ENCODE measurements at places on chromosomes 16 and 17.

- DNase-seq = no peak
These were observed 161.8 kb upstream of the KCNJ16 start for GRCh38 chr17:69913216-69913615.

DNA sequence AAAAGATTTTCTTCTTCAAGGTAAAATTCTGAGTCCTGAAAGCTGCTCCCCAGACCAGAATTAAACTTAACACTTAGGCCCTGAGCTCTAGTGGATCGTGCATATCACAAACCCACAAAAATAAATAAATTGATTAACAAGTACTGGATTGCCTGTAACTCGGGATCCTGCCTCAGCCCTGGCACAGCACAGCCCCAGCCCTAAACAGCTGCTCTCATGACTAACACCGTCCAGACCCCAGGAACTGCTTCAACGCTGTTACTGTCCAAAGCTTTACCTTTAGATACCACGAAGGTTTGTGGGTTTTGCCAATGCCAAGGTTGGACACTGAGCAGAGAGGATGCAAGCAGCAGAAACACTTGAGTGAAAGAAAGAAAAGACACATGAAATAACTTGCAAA lies 172.5 kb downstream of the COPRS start:
- no peak for DNase-seq

DNA sequence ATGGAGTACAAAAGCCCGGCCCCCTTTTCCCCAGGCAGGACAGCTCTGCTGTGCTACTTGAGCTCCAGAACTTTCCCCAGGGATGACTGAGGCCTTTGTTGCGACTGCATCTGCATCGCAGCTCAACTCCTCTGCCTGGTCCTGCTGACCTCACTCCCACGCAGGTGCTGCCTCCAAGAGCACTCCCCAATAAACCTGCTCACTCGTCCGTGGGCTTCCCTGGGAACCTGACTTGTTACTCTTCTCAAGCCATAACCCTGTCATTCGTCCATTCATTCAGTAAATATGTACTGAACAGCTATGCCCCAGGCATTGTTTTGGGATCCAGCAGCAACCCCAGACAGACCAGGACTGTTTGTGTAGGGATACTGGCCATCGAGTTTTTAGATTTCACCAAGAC lies 11.6 kb upstream of the RMI2 start:
- DNase-seq = no peak

DNA sequence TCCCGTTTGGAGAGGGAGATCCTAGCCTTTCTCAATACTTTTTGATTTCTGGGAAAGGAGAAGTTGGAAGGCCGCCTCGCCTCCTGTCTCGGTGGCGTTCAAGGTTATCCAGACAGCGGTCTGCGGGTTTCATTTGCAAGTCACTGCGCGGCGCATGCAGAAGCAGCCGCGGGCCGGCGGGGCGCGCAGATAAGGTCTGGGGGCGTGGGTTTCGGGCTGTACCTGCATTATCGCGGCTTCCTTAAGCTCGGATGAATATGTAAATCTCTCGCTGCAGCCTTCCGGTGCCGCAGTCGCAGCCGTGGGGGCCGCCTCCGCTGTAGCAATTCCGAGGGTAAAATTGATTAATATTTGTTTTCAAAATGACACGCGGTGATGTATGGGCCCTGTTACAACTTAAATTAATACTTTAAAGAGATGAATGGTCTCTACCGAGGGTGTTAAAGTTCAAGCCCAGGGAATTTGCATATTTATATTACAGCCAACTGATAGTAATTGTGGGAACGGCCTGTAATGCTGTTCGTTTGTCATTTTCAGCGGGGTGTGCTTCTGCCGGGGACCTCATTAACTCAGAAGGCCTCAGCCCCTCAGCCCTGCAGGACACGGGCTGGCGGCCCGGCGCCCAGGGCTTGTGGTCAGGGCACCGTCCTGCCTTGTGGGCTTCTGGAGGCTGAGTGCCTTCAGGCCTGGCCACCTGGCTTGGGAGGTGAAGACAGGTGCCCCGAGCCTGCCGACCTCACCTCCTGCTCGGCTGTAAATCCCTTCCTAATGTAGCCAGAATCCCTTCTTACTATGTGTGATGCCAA lies 99.4 kb downstream of the CYLD start:
- DNase-seq = peak; percentile 4

DNA sequence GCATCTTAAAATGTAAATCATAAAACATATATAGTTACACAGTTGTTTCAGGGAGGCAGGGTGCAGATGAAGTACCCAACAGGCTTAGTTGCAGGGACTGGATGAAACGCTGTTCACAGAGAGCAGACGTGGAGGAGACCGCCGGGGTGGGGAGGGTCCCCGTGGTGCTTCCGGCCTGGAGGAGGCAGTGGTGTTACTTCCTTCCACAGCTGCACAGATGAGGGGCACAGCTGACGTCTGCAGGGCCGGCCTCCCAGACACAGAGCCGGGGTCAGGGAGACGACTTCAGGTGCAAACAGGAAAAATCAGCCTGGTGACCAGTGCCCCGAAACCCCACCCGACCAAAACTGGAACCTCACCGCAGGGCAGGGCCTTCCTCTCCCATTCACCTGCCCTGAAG lies 17.1 kb downstream of the SPIRE2 start:
- DNase-seq = no peak

GRCh38 chr17:7294614-7295153 lies at the start of gene YBX2:
YBX2 (minus strand) TSS chr17:7294639; CDS start chr17:7294500, 139 bp downstream.
- peak; percentile 26 for DNase-seq

GRCh38 chr16:797120-797420 lies 3.5 kb downstream of the GNG13 start:
- no peak for DNase-seq

DNA sequence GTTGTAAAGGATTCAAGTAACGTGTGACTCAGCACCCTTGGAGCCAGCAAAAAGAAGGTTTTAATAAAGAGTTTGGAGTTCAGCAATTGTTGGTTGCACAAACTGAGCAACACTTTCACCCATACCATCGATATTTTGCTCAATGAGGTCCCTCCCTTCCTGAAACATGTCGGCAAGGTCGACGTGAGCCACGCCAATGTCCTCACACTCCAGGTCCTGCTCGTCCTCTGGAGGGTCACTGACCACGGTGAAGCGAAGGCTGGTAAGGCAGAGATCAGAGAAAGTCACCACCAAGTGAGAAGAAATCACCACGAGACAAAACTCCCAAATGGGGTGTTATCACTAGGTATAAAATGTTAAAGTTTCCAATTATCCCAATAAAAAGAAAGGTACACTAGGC lies 98.3 kb downstream of the RPGRIP1L start:
- no peak for DNase-seq

DNA sequence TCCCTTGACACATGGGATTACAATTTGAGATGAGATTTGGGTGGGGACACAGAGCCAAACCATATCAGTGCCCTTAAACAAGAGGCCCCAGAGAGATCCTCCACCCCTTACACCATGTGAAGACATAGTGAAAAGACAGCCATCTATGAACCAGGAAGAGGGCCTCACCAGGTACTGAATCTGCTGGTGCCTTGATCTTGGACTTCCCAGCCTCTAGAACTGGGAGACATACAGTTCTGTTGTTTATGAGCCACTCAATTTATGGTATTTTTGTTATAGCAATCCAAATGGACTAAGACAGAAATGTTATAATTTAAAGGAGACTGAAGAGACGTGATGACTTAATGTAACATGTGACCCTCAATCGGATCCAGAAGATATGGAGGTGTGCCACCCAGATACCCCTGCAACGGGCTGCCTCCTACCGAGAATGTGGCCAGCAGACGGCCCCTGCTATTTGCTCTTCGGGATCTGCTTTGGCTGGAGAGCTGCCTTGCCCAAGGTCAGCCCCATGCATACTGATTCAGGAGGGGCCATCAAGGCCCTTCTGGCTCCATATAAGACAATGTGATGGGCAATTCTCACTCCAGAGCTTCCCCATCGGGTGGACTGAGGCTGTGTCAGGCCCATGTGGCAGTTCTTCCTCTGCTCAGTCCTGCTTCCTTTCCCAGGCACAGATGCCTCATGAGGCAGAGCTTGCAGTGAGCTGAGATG lies 80.6 kb downstream of the NETO2 start:
- DNase-seq = no peak

- no peak for DNase-seq
These were observed 112.5 kb upstream of the HLF start for GRCh38 chr17:55152236-55152635.

- no peak for DNase-seq
These were observed 3.3 kb downstream of the BCAR1 start for GRCh38 chr16:75248142-75248535.

- DNase-seq = no peak
These were observed 1.1 kb upstream of the AXIN1 start for GRCh38 chr16:353404-354290.

- DNase-seq = no peak
These were observed 72.5 kb downstream of the CMIP start for GRCh38 chr16:81517150-81517499.

GRCh38 chr16:85521552-85522307 lies 91.4 kb upstream of the GSE1 start:
- no peak for DNase-seq

DNA sequence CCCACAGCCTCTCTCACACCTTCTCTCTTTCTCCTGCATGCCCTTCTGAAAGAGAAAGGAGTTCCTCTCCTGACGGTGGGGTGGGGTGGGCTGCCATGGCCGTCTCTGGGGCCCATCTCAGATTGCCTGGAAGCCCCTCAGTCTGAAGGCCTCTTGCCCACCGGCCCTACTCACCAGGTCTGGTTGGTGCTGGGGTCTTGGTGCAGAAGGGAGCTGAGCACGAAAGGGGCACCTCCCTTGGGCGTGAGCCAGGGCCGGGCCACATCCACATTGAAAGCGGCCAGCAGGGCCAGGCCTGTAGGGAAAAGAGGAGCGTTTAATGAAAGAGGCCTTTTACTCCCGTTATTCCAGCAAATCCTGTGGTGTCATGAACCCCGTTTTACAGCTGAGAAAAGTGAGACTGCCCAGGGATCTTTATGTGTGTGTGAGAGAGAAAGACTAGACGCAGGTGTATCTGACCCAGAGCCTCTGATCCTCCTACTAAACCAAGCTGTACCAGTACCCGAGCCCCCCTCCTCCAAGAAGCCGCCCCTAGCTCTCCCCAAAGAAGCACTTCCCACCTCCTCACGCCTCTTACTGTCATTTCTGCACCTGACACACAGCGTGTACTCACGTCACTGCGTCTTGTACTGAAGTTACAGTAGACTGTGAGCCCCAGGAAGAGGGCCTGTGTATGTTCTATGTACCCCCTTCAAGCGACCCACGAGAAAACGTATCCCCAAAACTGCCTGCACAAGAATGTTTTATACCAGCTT lies 23.4 kb downstream of the ITGAE start:
- DNase-seq = no peak

- DNase-seq = no peak
These were observed 158.4 kb upstream of the IRX3 start for GRCh38 chr16:54444851-54445458.

DNA sequence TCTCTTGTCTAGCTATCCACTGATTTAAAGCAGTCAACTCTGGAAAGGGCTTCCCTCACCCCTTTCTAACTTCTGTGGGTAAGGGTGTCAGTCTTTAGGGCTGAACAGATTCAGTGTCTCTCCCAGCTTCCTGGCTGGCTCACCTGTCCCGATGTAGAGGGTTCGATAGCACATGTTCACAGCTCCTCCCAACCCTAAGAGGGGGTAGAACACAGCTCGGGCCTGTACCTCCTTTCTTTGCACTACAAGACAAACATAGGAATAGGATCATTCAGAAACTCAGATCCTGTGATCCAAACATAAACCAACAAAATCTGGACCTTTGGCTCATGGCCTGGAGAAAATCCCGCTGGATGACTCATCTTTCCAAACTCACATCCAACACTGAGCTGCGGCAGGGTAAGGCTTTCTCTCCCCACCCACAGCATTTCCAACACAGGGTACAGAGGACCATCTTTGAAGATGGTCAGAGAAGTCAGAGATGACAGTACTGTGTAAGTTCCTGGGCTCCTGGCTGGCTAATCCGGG lies 5.8 kb upstream of the DHRS13 start:
- DNase-seq = no peak

DNA sequence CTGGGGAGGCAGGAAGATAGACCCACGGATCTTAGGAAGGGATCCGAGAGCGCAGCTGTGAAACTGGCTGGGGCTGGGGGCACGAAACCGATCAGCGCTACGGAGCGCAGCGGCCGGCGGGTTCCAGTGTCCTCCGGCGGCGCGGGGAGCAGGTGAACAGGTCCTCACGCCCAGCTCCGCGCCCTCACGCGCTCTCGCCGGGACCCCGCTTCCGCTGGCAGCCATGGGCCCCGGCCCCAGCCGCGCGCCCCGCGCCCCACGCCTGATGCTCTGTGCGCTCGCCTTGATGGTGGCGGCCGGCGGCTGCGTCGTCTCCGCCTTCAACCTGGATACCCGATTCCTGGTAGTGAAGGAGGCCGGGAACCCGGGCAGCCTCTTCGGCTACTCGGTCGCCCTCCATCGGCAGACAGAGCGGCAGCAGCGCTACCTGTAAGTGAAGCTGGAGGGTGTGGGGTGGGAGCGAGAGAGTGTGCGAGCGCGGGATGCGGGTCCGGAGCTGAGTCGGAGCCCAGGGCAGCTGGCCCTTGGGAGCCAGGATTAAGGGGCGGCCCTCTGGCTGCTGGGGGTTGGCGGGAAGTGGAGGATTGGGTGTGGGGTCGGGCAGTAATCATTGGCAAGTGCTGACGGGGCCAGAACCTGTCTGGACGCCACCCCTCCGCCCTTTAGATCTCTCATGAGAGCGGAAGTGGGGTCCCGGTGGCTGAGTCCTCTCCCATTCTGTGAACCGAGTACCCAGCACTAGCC lies 479 bp downstream of the ITGA3 start:
- peak; percentile 38 for DNase-seq

GRCh38 chr17:50918933-50919296 lies 52.8 kb upstream of the TOB1 start:
- DNase-seq = no peak

GRCh38 chr17:9402590-9403199 lies 172.9 kb downstream of the STX8 start:
- no peak for DNase-seq

- no peak for DNase-seq
These were observed 76.9 kb downstream of the RPA1 start for GRCh38 chr17:1906662-1907101.

- DNase-seq = no peak
These were observed 61.4 kb downstream of the NXN start for GRCh38 chr17:917941-918740.

DNA sequence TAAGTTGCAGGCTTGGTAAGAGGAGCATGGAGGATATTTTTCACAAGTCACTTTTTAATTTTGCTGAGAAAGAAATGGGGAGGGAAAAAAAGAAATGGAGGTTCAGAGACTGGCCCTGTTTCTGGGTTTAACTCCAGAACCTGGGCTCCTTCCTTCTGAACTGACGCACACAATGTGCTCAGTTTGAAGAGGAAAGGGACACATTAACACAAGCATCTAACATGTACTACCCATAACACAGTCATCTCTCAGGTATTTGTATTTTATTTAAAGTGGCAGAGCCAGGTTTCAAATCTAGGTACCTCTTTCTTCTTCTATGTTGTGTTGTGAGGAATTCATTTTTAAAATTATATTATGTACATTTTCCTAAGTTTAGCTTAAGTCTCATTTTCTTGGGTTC lies 5.3 kb upstream of the TMEM100 start:
- no peak for DNase-seq

GRCh38 chr17:82300707-82301270 lies 16.6 kb downstream of the CD7 start:
- peak; percentile 54 for DNase-seq

- no peak for DNase-seq
These were observed 2.0 kb downstream of the CACNG1 start for GRCh38 chr17:67046398-67046797.

All from activated CD4-positive, CD25-positive, alpha-beta regulatory T cell (primary cell).